ENCODE measurements at places on chromosomes 13 and 19.

GRCh38 chr19:45179072-45179891 lies 698 bp downstream of the BLOC1S3 start:
- no peak for DNase-seq

- DNase-seq = no peak
These were observed 14.2 kb downstream of the KCTD15 start for GRCh38 chr19:33810821-33811220.

DNA sequence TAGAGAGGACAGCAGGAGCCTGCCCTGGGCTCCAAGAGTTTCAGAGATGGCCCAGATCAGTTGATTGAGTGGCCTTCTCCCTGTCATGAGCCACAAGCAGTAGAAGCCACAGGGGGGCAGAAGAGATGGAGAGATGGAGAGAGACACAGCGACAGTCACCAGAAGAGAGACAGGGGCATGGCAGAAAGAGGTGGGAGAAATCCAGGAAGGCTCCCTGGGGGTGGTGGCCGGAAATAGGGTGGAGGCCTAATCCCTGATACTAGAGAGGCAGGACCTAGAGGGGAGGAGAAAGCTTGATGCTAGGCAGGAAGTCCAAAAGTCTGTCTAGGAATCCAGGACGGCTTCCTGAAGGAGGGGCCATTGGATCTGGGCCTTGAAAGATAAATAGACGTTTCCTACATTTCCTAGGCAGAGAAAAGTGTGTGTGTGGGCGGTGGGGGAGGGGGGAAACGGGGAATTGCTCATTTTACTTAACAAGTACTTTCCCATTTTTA lies 9.6 kb upstream of the TPM4 start:
- DNase-seq = no peak

DNA sequence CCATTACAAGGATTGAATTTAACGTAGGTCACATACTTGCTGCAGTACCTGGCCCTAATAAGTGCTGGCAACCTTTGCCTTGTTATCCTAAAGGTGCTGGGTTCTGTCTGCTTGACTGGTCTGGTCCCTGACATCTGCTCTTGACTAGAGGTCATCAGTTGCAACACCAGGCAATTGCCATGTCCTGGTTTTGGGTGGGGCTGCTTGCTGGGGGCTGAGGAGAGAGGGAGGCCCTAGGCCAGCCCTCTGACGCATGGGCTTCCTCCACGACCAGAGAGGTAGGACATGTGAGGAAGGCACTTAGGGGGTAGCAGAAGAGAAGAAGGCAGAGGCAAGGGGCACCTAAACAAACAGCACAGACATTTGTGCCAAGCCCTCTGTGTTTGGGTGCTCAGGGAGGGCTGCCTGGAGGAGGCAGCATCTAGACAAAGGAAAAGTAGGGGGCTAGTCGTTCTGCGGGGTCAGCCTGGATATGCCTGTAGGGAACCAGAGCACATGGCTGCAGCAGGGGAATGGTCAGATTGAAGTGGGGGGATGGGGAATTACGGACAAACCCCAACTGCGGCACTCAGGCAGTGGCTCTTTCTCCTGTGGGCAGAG lies 21.7 kb downstream of the VSTM2B start:
- DNase-seq = no peak

- DNase-seq = peak; percentile 71
These were observed 13.8 kb downstream of the OR7D4 start for GRCh38 chr19:9205501-9206113.

DNA sequence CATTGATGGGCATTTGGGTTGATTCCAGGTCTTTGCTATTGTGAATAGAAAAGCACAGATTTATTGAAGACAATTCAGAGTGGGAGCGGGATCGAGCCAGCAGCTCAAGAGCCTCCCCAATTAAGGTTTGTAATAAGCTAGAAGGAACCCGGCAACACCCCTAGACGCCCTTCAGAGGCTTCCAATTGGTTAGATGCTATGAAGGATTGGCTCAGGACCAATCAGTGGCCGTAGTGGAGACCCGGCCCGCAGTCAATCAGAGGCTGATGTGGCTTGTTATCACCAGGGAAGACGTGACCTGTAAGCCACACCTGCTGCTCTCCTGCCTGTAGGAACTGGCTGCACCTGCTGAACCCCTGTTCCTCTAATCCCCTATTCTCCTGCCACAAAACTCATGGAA lies 14.6 kb downstream of the SIGLEC11 start:
- DNase-seq = no peak

DNA sequence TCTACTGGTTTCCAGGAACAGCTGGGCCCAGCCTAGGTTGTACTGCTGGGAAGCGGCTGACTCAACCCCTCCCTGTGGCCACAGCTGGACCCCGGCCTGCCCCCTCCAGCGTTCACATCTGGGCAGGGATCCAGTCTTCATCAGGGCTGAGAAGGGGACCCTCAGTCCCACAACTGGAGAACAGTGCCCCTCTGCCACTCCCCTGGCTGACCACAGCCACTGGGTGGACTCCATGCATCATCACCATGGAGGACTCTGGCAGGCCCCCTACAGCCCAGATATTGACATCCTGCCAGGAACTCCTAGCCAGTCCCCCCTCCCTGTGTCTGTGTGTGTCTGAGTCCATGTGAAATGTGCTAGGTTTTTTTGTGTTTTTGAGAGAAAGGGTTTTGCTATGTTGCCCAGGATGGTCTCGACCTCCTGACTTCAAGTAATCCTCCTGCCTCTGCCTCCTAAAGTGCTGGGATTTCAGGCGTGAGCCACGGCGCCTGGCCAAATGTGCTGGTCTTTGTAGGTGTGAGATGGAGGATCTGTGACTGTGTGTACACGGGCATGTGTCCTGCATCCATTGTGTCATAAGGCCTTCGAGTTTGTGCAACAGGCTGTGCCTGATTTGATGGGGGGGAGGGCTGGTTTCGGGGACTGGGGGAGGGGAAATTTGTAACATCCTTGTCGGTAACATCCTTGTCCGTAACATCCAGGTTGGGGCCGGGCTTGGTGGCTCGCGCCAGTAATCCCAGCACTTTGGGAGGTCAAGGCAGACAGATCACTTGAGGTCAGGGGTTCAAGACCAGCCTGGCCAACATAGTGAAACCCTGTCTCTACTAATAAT lies 4.0 kb upstream of the HOOK2 start:
- DNase-seq = peak; percentile 36

Data from neural crest cell (in vitro differentiated cells).